Activated CD8-positive, alpha-beta memory T cell treated with anti-CD3 and anti-CD28 coated beads, Interleukin-2, amount 50 U/mL, for 4 hours (primary cell): ENCODE measurements at places on chromosomes 6 and 20.

DNA sequence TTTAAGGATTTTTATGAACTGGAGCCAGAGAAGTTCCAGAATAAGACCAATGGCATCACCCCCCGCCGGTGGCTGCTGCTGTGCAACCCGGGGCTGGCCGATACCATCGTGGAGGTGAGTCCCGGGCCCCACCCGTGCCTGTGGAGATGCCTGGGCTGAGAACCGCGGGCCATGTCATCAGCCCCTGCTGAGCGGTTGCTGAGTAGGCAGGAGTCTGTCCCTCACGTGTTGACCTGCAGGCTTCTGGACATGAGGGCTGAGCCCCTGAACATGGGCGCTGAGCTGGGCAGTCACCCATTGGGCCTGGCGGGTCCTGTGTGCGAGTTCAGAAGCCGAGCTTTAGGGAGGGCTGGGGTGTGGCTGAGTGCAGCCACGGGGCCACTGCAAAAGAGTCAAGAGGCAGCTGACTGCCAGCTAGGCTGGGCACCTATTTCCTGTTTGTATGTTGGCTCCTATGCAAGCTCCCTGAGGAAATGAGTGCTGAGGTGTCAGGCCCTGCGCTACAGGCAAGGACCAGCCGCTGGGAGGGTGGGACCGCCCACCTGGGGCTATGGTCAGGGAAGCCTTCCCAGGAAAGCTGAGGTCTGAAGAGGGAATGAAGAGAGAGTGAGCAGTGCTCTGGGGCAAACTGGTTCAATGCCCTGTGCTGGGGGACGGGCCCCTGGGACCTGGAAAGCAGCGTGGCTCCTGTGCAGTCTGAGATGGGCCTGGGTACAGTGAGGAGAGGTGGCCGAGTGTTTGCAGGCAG is 34.3 kb downstream of the PYGB start:
- DNase-seq, result peak; percentile 12

DNA sequence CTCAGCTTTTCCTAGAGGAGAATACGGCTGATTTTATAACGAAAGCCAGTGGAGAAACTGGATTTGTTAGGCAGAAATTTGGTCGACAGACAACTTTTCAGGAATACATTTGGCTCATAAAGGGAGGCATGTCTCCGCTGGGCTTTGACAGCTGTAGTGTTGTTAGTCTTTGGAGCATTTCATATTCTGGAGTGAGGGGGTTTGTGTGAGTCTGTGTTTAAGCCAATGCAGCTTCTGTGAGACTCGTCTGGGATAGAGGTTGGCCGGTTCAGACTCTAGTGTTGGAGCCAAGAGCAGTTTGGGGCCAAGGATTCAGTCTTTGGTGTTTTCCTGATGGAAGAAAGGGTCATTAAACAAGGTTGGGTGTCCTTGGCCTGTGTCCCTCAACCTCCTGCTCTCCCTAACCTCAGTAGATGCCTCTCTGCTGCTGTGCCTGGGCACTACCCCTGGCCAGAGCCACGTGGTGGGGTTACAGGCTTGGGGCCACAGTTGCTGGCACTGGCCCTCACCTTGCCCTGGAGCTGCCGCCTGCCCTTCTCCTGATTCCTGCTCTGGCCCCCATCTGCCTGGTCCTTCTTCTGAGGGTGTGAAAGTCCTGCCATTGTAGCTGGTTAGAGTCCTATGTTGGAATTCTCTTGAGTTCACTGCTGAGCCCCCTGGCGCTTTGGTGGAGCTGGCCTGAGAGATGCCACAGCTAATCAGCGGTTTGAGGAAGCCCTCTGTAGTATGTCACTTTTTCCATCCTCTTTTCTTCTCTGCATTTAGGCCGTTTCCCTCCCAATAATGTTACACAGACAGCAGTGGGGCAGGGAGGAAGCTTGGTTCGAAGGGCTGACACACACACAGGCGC is 6.9 kb downstream of the PTK7 start:
- DNase-seq, result no peak

DNA sequence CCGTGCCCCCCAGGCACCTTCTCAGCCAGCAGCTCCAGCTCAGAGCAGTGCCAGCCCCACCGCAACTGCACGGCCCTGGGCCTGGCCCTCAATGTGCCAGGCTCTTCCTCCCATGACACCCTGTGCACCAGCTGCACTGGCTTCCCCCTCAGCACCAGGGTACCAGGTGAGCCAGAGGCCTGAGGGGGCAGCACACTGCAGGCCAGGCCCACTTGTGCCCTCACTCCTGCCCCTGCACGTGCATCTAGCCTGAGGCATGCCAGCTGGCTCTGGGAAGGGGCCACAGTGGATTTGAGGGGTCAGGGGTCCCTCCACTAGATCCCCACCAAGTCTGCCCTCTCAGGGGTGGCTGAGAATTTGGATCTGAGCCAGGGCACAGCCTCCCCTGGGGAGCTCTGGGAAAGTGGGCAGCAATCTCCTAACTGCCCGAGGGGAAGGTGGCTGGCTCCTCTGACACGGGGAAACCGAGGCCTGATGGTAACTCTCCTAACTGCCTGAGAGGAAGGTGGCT is 960 bp downstream of the TNFRSF6B start:
- DNase-seq, result no peak

- no peak for DNase-seq
Observed at GRCh38 chr6:161076181-161076677, 84.7 kb downstream of the MAP3K4 start.

DNA sequence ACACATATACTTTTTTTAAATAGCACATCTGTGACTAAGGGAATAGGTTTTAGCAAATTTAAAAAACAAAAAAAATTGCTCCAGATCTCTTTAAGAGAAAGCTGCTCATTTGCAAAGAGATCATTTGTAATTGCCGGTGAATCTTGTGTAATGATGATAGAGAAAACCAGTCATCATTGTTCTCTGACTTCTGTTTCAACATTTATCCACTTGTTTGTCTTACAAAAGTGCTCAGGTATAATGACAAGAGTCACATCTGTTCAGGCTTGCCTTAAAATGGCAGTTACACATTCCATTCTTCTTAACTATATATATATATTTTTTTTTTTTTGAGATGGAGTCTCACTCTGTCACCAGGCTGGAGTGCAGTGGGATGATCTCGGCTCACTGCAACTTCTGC is 165.2 kb downstream of the AIG1 start:
- no peak for DNase-seq

- DNase-seq, result peak; percentile 34
Observed at GRCh38 chr20:44643596-44644229, 7.8 kb downstream of the ADA start.

- DNase-seq, result no peak
Observed at GRCh38 chr20:22489626-22490286, 94.6 kb downstream of the FOXA2 start.

DNA sequence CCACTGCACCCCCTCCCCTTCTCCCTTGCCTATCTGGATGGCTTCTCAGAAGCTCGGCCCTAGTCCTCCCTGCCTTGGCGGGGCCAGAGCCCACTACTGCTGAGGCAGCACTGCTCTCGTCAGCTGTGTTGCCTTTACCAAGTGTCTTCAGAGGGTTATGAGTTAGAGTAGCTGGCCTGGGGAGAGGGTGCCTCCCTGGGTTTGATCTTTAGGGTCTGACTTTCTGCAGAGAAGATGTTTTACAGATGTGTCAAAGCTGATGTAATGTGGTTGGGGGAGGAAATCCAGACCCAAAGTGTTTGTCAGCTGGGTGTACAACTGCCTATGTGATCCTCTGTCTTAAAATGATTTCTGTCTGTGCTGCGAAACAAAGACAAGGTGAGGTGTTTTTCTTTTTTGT is 30.4 kb upstream of the PI16 start:
- DNase-seq, result no peak

DNA sequence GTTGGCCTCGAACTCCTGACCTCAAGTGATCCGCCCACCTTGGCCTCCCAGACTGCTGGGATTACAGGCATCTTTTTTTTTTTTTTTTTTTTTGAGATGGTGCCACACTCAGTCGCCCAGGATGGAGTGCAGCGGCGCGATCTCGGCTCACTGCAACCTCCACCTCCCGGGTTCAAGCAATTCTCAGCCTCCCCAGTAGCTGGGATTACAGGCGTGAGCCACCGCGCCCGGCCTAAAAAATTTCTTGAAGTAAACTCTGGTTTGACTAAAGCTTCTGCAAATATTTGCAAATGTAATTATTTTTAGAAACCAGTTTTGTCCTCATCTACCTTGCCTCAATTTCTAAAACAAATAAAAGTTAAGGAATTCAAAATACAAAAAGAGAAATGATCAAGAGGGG is 1.2 kb downstream of the IBTK start:
- no peak for DNase-seq

GRCh38 chr6:128346569-128346968 is 173.8 kb downstream of the PTPRK start:
- DNase-seq, result no peak

DNA sequence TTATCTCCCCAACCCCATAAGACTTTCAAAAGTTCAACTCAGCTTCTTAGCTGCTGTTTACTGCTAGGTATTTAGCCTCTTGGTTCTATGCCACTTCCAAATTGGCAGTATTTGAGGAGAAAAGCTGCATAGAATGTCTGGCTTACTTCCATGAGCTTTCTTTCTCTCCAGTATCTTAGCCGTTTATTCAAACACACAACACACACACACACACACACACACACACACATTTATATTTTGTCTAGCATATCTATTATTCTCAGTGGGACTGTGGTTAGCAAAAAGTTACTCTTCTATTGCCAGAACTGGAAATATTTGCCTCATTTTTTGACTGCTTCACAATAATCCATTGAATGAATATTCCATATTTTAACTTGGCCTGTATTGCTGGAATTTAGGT is 634.2 kb upstream of the IMPG1 start:
- DNase-seq, result no peak

- DNase-seq, result no peak
Observed at GRCh38 chr20:62860391-62860923, 1.2 kb downstream of the TCFL5 start.

GRCh38 chr20:37379967-37380828 is 34.3 kb downstream of the SRC start:
- DNase-seq, result no peak

DNA sequence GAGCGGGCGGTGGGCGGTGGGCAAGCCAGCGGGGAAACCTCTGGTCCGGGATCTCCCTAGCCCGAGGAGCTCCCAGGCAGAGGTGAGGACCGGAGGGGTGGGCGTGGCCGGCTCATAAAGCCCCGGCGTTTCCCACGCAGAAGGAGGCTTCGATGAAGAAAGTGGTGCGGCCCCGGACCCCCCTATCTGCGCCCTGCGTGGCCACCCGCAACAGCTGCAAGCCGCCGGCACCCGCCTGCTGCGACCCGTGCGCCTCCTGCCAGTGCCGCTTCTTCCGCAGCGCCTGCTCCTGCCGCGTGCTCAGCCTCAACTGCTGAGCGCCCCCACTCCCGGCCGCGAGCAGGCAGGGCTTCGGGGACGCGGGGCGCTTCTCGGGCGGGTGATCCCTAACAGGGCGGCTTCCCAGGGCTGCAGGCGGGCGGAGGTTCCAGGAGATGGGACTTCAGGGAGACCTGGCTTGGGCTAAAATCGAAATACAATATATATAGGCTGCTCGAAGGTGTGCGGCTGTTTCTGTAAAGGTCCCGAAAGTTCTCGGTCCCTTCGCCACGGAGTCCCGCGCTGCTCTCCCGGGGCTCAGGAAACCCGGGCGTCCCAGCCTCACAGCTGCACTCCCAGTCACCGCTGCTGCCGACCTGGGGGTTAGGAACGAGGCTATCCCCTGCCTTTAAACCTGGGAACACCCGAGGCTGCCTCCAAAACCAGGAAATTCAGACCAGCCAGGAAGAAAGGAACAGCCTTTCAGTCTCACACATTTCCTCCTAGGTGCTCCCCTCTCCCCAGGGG is 27.8 kb downstream of the ASIP start:
- DNase-seq, result peak; percentile 30

- DNase-seq, result no peak
Observed at GRCh38 chr20:53489528-53489927, 104.1 kb downstream of the ZNF217 start.

- no peak for DNase-seq
Observed at GRCh38 chr20:48721324-48722001, 106.3 kb downstream of the PREX1 start.

GRCh38 chr20:64079273-64080012 is at the start of gene RGS19:
Gene RGS19, minus strand, starts transcription at chr20:64079518. Its CDS starts 2,632 bp downstream, at chr20:64076886.
- DNase-seq, result peak; percentile 66

DNA sequence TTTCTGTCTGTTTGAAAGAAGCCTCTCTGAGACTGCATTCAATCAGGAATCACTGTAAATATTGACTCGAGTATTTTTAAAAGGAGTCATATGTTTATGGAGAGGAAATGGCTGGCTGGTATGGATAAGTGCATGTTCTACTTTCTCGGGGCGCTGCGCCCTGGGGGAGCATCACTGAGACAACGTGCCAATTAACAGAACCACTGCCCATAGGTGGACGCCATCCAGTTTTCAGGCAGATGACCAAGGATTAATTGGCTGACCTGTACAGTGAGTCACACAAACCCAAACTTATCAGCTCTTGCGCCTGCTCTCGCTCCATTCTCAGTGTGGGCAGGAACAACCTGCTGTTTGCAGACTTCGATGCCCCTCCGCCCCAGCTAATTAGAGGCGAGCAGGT is 571.2 kb downstream of the QKI start:
- no peak for DNase-seq

- no peak for DNase-seq
Observed at GRCh38 chr6:154962753-154963152, 32.4 kb upstream of the TIAM2 start.

GRCh38 chr6:30447237-30447636 is 42.1 kb upstream of the HLA-E start:
- DNase-seq, result no peak

DNA sequence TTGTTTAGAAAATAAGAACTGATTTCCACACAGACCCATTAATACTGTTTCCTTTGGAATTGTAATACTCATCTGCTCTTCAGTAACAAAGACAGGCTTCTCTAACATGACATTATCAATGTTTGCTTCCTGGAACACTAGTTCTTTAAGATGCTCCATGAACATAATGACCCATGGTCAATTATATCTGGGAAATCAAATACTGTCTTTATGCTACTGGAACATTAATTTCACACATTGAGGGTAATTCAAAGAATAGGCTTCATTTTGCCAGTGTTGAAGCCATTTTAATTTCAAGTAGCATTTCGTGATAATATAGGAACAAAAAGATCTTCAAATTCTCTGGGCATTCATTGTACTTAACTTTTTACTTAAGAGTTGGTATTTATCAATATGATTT is 80.9 kb downstream of the OPN5 start:
- no peak for DNase-seq

DNA sequence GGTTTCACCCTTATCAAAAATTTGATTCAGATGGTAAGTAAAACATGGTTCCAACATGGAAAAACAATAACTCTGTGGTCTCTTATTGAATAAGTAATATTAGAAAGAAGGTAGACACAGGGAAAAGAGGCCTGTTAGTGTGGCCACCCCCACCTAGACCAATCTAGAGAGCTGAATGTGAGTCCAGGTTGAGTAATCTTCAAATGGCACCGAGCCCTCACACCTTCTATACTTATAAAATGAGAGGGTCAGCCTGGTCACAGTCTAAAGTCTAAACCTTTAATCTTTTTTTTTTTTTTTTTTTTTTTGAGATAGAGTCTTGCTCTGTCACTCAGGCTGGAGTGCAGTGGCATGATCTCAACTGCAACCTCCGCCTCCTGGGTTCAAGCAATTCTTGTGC is 6.9 kb downstream of the FAM184A start:
- no peak for DNase-seq

DNA sequence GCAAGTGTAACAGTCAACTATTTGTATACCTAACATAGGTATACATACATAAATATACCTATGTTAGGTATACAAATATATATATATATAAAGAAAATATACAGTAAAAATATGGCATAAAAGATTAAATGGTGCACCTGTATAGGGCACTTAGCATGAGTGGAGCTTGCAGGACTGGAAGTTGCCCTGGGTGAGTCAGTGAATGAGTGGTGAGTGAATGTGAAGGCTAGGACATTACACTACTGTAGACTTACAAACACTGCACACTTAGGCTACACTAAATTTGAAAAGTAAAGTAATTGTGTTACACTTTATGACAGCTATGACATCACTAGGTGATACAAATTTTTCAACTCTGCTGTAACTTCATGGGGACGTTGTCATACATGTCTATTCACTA is 65.6 kb downstream of the CDC5L start:
- DNase-seq, result no peak
